ENCODE measurements at places on chromosomes 2 and 18.

GRCh38 chr2:42230891-42231290 lies 61.7 kb downstream of the EML4 start:
- no peak for DNase-seq

GRCh38 chr18:58520969-58521368 lies 107.9 kb downstream of the ALPK2 start:
- no peak for DNase-seq

DNA sequence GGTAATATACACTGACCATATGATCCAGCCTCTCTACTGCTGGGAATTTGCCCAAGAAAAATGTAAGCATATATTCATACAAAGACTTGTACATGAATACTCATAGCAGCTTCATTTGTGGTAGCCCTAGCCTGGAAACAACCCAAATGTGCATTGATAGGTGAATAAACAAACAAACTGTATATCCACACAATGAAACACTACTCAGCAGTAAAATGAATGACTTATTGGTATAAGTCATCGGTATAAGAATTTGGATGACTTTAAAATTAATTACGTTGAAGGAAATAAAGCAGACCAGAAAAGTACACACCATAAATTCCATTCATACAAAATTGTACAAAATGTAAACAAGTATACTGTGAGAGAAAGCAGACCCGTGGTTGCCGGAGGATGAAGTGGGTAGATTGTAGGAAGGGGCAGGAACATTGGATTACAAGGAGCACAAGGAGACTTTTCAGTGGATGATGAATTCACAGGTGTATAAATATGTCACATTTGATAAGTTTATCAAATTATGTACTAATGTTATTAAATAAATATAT lies 376.7 kb downstream of the TDRD15 start:
- DNase-seq = no peak

- DNase-seq = no peak
These were observed 36.3 kb downstream of the YWHAQ start for GRCh38 chr2:9594366-9595054.

- no peak for DNase-seq
These were observed 19.2 kb downstream of the NRP2 start for GRCh38 chr2:205701509-205701908.
